Stimulated activated CD4-positive, alpha-beta T cell treated with anti-CD3 and anti-CD28 coated beads, Interleukin-2, amount 100 ng/mL, for 48 hours (primary cell): ENCODE measurements at places on chromosomes 5 and 9.

GRCh38 chr5:53991942-53992341, 318.4 kb downstream of the ARL15 start:
- DNase-seq, result no peak

DNA sequence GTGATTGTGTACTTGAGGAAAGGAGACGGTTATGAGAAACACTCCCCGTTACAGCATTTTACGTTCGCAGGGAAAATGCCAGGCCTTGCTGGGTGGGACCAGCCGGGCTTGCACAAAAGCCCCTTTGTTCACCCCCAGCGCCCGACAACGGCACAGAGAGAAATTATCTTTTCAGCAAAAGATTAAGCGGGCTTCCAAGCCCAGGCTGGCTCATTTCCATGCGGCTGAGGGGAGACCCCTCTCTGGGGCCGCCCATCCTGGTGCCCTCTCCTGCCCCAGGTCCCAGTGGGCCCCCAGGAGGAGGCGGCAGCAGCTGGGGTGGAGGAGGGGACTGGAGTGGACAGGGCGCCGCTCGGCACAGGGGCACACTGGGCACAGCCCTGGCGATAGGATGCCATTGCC, 50.8 kb upstream of the NOTCH1 start:
- DNase-seq, result no peak

DNA sequence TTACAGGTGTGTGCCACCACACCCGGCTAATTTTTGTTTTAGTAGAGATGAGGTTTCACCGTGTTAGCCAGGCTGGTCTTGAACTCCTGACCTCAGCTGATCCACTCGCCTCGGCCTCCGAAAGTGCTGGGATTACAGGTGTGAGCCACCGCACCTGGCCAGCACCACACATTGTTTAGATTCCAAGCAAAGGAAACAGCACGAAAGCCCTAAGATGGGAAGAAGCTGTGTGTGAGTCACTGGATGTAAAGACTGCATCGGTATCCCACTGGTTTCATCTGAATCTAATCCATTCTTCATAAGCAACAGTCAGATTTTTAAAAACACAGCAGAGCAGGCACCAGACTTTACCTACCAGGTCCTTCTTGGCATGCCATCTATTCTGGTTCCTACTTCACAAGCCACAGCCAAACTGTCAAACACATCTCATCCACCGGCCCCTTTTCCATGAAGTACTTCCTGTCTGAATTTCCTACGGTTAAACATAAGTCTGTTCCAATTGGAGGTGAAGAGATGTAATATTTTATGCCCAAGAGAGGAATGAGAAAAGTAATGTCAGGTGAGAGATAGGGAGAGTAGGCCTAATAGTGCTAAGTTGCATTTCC, 17.4 kb downstream of the UBTD2 start:
- no peak for DNase-seq

DNA sequence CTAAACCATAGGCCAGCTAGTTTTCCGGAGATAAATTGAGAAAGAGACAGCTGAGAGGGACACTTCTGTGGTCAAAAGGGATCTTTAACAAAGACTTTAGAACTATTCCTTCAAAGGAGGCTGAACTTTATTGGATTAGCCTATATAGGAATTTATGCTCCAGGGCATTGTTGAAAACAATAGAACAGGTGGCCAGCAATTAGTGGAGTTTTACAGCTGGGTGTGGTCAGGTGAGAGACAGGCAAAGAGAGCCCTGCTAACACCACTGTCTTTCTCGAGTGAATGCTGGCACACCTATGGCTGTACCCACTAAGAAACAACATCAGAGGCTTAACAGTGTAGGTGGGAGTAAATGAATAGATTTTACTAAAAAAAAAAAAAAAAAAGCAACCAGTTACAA, 16.7 kb upstream of the TLR4 start:
- no peak for DNase-seq

DNA sequence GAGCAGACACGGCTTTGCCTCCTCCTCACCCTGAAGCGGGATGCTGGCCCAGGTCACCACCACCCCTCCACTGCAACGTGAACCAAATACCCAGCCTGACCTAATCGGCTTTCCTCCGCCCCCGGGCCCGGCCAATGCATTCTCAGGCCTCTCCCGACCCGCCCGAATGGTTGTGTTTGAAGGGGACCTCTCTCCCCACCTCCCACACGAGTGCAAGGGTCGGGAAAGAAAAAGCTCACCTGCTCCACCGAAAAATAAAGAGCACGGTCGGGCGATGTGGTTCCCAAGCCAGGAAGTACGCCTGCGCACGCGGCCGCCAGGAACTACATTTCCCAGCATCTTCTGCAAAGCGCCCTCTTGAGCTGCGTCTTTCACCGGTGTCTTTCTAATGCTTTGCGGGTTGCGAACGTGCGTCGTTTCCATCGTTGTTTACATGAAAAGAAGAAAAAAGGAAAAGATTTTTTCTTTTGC, at the start of gene ZNF883:
ZNF883 (minus strand) TSS at position 282 of the 471 bp plus-strand sequence.
- DNase-seq, result peak; percentile 3

- no peak for DNase-seq
Measured at GRCh38 chr5:57436586-57436985, 46.0 kb downstream of the ACTBL2 start.

DNA sequence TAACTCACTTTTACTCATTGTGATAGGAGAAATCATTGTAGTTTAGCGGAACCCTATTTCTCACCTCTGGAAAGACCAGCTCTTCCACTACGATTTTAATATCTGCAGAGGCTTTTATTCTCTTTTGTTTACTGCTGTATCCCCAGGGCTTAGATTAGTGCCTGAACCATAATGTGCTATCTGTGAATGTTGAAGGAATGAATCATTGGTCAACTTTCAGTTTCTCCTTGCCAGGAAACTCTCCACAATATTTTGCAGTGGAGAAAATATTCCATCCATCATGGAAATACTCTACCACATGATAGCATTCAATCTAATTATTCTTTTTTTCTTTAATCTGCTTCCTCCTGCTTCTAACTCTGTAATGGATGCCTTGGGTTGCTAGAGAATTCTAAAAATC, 263.5 kb upstream of the PTPRD start:
- no peak for DNase-seq

DNA sequence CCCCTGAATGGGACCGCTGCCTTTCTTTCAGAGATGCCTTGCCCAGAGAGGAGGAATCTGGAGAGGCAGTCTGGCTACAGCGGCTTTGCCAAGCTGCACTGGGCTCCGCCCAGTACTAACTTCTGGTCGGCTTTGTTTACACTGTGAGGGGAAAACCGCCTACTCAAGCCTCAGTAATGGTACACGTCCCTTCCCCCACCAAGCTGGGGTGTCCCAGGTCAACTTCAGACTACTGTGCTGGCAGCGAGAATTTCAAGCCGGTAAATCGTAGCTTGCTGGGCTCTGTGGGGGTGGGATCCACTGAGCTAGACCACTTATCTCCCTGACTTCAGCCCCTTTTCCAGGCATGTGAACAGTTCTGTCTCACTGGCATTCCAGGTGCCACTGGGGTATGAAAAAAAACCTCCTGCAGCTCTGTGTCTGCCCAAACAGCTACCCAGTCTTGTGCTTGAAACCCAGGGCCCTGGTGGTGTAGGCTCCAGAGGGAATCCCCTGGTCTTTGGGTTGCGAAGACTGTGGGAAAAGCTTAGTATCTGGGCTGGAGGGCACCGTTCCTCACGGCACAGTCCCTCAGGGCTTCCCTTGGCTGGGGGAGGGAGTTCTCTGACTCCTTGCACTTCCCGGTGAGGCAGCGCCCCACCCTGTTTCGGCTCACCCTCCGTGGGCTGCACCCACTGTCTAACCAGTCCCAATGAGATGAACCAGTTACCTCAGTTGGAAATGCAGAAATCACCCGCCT, 171.2 kb downstream of the CWC27 start:
- no peak for DNase-seq

DNA sequence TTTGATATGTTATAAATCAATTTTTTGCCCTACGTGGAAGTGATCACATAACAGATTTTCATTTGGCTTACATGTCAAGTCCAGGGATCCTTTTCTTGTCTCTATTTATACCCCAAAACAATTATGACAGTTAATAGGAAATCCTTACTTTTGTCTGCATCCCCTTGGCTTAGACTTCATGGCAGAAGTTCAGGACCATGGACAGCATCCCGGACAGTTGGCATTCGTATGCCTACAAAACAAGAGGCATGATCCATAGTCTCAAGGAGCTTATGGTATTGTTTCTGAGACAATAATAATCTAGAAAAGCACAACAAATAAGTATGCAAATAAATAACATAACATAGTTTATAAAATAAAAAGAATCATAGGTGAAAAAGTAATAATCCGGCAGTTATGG, 214.3 kb upstream of the GRIA1 start:
- peak; percentile 1 for DNase-seq

DNA sequence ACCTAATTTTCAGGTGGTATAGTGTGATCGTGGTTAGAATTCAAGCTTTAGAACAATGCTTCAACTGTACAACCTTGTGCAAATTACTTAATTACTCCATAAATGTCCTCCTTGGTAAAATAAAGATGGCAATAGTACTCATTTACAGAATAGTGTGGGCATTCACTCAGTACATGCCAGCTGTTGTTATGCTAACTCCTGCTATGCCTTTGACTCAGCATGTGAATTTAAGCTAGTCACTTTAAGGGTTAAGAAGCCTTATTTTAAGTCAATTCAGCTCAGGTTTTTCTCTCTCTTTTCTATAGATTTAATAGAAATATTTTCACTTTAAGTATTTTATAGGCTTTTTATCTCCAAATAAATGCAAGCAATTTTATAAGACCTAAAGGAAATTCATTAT, 335.6 kb upstream of the ITGA1 start:
- no peak for DNase-seq

- no peak for DNase-seq
Measured at GRCh38 chr9:135583688-135584011, 22.1 kb downstream of the PAEP start.

DNA sequence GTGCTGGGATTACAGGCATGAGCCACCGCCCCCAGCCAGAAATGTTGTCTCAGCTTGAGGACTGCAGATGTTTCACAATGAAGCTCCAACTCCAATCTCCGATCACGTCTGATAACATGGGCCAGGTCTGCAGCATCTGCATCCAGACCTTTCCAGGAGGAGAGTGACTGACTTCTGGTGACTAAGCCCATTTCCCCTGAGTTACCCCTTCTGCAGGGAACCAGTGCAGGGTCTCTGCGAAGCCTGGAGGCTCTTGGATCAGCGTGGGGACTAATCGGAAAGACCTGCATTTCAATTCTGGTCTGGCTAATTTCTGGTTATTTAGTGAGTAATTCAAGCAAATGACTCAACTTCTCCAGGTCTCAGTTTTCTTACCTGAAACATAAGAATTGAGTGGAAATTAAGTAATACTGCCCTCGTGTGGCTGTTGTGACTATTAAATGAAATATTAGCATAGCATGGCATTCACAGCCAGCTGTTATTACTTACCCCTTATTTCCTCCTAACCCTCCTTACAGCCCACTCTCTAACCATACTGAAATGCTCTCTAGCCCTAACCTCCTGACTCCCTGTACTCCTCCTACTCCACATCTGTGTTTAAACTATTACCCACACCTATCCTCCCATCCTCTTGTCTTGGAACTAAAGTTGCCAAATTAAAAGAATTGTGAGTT, 2.2 kb upstream of the GNPDA1 start:
- peak; percentile 63 for DNase-seq

DNA sequence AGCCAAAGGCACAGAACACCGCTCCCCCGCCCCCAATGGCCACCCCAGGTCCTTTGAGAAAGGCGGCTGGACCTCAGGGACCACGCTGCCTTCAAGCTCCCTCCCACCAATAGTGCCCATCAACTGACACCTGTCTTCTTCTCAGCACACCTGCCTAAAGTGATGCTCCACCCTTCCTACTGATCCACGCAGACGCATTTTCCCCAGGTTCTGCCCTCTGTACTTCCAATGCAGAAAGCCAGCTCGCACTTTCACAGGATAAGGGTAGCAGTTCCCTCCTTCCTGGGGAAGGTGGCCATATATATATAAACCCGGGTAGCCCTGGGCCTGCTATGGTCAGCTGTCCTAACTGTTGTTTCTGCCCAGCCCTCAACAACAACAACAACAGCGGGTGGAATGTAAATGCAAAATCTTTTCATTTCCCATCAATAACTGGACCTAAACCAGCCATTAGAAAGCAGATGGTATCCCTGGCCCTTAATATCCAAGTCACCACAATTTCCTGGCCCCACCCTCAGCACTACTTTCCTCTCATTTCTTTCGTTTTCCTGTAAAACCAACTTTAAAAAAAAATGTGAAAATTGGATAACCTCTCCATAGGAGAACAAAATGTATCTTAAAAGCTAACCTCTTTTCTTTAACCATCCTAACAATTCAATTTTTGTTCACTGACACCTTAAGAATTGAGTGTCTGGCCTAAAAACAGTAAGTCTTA, 1.7 kb downstream of the GOLM1 start:
- DNase-seq, result no peak

DNA sequence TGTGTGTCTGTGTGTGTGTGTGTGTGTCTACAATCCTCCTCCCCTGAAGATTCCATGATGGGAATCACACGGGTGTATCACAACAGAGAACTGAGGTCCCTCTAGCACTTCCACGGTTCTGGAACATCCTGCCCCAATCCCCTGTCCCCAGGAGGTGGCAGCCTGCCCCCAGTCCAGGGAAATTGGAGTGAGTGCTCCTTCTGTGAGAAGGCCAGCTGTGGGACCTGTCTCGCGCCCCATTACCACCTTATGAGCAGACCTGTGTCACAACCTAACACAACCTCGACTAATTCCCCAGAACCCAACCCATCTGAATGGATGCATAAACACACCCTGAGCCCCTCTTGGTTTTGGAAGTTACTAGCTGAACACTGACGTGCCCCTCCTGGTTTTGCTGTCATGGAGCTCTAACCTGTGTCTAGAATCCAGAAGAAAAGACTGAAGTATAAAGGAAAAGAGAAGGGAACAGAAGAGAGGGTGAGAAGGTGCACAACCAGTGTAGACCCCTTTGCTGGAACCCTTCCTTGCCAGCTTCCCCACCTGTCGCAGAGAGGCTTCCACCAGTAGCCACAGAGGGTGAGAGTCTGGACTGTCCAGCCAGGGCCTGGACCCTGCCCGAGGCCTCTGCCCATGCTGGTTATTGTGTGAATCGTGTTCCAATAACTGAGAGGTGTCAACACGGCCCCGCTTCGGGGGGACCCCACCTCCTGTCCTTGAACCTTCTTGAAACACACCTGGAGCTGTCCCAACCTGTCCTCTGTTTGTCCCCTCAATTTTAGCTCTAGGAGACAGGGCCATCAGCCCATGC, 3.4 kb downstream of the BTNL9 start:
- no peak for DNase-seq

DNA sequence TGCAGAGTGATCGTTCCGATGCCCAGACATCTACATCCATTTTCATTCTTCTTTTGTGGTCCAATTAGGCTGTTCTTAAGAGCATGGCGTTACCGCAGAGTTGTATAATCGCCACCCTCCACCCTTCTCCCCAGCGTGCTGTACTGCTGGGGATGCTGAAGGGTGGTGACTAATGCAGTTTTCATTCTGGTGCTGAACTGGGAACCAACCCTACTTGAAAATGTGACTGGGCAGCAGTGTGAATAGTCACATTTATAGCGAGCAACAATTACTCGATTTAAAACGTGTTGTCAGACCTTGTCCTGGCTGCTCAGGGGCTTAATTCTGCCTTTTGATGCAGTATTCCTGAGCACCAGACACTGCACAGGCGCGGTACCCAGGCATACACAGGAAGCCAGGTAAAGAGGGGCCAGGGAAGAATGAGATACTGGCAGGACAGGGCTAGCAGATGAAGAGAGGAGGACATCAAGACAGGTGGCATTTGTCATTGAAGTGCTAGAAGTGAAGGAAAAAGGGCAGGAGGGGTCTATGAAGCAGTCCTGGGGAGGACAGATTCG, 719 bp upstream of the ISCA1 start:
- no peak for DNase-seq

- DNase-seq, result no peak
Measured at GRCh38 chr9:116700882-116701865, 14.1 kb downstream of the TRIM32 start.
